ENCODE measurements at places on chromosomes 5 and 9. TPM values are rescaled to one million over a fixed set of nuclear protein-coding genes. Genes with fewer than 3 reads are reported as not detected.

LMX1B gene
- not detected for total RNA-seq

SLC23A1 gene
- not detected for total RNA-seq

HTR1A gene
- 18.2 TPM for total RNA-seq

PPP3R2 gene
- total RNA-seq: not detected

TEK gene
- total RNA-seq: 8.0 TPM

SLC6A19 gene
- total RNA-seq: not detected

Data from occipital lobe (tissue), 3 donors.